Hippocampal formation (tissue), 2 donors: ENCODE measurements at places on chromosomes 4 and X.

- no peak for DNase-seq
Measured at GRCh38 chr4:41498177-41498576, 39.8 kb upstream of the LIMCH1 start.

- no peak for DNase-seq
Measured at GRCh38 chrX:85903692-85904471, 143.5 kb downstream of the CHM start.

- no peak for DNase-seq
Measured at GRCh38 chr4:14812101-14812500, 190.2 kb upstream of the CPEB2 start.

- DNase-seq: no peak
Measured at GRCh38 chr4:24557026-24558025, 27.0 kb downstream of the DHX15 start.

GRCh38 chrX:151694121-151694520 is 1.1 kb upstream of the PRRG3 start:
- no peak for DNase-seq

DNA sequence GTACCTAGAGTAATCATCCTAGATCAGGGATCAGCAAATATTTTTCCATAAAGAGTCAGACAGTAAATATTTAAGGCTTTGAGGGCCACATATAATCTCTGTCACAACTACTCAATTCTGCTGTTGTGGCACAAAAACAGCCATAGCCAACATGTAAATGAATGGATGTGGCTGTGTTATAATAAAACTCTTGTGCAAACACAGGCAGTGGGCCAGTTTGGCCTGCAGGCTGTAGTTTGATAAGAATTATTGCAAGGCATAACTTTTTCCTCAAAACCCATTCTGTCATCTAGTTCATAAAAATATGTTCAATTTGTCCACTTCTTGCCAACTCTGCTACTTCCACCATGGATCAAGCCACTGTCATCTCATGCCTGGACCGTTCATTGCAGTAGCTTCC is 39.4 kb upstream of the SHROOM4 start:
- no peak for DNase-seq

GRCh38 chrX:63050225-63050624 is 300.9 kb downstream of the SPIN4 start:
- DNase-seq: no peak

DNA sequence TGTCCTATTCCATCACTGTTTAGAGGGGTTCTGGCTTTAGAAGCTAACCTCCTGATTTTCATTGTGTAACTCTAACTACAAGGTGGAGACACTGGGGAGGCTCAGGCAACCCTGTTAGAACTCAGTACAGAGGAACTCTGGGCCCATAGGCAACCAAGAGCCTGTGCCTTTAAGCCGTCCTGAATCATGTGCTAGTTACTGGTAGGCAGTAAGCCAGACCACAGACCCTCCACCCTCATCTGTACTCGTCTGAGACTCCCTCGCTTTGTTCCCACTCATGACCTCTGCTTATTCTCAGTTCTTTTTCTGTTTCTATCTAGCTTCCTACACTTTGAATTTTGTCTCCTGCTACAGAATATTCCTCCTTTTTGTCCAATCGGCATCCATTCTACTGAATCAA is 31.4 kb downstream of the TBC1D1 start:
- no peak for DNase-seq

- no peak for DNase-seq
Measured at GRCh38 chr4:15182600-15183220, 180.4 kb downstream of the CPEB2 start.

- DNase-seq: no peak
Measured at GRCh38 chr4:7139167-7139982, 53.0 kb upstream of the SORCS2 start.

- DNase-seq: no peak
Measured at GRCh38 chr4:69485130-69485529, 10.6 kb downstream of the UGT2B4 start.

DNA sequence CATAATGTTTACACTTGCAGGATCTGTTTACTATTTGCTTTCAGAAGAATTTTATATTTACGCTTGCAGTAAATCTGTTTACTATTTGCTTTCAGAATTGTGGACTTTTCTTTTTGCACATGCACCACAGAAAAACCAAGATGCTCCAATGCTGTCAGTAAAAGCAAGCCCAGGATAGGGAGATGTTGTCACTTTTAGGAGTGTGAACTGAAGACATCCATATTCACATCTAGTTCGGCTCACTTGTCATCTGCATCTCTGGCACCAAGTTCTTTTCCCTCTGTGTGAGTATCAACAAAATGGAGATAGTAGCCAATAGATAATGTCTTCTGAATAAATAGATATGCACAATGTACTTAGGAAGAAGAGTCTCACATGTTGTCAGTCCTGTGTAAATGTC is 109.3 kb upstream of the MXRA5 start:
- no peak for DNase-seq

DNA sequence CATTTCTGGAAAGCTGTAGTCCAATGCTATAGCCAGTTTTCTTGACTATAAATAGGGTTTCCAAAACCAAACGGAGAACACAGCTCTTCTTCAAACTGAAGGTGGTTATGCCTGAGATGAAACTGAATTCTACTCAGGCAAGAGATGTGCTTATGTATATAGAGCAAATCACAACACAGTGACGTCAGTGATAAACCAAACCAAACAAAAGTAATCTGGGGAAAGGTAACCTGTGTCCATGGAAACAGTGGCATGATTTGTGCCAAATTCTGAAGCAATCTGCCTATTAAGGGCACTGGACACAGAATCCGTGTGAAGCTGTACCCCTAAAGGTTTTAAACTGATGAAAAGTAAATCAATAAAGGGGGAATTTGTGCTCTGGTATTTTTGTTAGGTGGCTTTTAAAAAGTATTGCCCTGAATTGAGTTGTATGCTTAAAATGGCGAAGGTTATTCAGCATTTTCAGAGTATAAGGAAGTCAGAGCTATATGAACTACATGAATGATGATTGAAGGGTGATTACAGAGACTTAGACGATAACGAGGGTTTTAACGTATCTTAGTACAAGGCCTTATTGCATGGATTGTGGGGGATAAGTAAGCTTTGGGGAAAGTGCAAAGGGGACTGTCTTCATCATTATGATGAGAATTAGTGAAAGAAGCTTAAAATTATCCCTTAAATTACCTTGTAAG is 38.6 kb downstream of the NPY5R start:
- no peak for DNase-seq

- DNase-seq: no peak
Measured at GRCh38 chr4:39596971-39597370, 41.7 kb downstream of the SMIM14 start.

GRCh38 chr4:133385161-133385954 is 236.3 kb downstream of the PCDH10 start:
- no peak for DNase-seq

DNA sequence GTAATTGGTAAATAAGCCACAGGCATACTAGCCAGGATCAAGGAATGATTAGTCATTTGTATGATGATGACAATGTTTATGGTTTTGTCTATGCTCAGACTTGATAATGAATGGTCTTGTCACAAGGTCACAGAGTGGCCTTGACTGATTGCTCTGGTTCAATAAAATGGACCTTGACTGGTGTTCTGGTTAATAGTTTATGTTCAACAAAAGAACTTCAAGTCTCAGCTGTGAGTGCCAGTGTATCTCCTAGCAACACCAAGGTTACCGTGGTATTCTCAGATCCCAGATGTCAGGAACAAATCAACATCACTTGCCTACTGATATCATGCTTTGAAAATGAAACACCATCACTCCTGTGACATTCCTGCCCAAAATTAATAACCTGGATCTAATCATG is 16.3 kb upstream of the LRAT start:
- no peak for DNase-seq

DNA sequence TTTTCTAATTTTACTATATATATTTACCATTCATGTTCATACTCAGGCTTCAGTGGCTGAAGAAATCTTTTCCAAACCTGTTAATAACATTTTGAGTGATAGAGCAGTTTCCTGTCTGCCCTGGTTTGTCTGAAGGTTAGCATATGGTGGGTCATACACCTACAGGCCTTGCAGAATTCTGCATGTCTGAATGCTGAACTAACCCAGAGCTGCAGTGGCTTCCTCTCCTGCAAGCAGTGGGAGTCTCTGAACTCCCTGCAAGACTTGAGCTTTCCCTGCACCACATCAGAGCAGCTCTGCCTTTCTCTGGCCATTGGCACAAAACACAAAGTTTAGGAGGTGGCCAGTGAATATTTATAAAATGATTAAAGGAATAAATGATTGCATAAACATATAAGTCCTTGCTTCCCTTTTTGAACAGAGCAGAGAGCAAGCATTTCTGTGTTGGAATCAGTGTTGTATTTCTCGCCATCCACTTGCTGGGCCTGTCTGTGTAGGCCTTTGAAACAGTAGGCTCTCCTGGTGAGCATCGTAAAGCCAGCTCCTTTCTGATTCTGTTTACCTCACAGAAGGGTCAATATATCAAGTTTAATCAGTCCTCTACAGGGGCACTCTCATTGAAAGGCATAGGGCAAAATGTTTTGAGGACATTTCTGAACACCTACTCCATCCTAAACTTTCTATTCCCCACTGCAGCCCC is 15.0 kb upstream of the UNC5C start:
- no peak for DNase-seq

GRCh38 chr4:81405900-81406401 is 65.8 kb downstream of the RASGEF1B start:
- no peak for DNase-seq

GRCh38 chrX:139134316-139134715 is 396.2 kb upstream of the F9 start:
- DNase-seq: no peak

- no peak for DNase-seq
Measured at GRCh38 chr4:84878090-84878489, 88.4 kb downstream of the WDFY3 start.

GRCh38 chr4:16194214-16194613 is 32.1 kb downstream of the TAPT1 start:
- no peak for DNase-seq

DNA sequence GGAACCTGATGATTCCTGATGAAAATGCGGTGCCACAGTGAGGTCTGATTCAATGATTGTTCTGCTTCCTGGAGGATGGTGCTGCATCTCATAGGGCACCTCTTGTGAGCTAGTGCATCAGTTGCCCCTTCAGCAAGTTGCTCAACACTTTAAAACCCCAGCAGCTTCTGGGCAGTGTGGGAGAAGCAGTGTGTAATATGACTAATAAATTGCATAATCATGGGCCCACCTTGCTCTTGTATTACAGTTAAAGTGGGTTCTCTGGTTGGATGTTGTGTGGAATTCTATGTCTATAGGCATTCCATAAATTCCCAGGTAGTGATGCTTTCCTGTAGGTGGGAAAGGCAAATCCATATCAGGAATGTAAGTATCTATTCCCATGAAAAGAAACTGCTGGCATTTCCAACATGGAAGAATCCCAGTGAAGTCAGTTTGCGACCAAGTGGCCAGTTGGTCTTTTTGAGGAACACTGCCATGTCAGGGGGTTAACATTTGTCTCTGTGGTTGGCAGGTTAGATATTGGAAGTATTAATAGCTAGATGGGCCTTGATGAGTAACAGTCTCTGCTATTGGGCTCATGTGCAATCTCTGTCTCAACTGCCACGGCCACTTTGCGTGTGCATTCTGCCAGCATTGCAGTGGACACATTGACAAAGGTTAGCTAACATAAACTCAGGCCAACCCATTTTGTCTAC is 121.1 kb upstream of the OTUD4 start:
- no peak for DNase-seq

- no peak for DNase-seq
Measured at GRCh38 chr4:169033660-169034059, 23.6 kb upstream of the CBR4 start.

DNA sequence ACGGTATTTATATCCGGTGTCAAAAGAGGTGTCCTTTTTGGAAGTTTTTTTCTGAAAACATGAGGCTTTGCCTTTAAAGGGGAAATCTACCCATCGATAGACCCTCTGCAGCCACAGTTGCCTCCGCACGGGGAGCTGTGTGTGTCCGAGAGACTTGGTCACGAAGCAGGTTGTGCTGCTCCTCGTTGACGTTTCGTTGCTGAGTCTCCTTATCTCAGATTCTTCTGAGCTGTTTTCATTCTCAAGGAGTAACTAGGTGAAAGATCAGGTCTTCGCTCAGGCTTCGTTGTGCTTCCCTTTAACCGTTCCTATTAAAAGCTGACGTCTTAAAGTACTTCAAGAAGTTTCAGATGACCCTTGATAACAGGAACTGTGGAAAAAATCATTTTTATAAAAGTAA is 23.8 kb downstream of the TRMT44 start:
- no peak for DNase-seq

GRCh38 chr4:41359422-41359775 is 102.7 kb downstream of the UCHL1 start:
- DNase-seq: no peak

DNA sequence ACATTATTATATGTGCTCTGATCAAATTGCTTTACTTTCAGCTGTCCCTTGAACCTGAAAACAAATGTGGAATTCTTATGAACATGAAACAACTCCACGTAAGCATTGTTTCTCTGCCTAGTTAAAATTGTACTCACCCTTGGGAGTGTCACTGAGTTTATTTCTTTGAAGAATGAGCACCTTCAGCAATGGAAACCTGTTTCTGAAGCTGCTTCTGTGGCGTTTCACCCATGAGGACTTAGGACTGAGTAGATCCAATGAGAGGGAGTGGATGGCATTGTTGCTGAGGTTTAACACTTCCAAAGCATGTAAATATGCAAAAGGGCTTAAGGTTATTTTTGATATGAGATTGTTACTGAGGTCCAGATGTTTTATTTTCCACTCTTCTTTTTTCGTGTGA is 3.2 kb downstream of the LRRC66 start:
- DNase-seq: no peak
